ENCODE measurements at places on chromosomes 7 and 10.

GRCh38 chr7:141012044-141012685, 2.6 kb downstream of the MRPS33 start:
- DNase-seq: peak; percentile 55

DNA sequence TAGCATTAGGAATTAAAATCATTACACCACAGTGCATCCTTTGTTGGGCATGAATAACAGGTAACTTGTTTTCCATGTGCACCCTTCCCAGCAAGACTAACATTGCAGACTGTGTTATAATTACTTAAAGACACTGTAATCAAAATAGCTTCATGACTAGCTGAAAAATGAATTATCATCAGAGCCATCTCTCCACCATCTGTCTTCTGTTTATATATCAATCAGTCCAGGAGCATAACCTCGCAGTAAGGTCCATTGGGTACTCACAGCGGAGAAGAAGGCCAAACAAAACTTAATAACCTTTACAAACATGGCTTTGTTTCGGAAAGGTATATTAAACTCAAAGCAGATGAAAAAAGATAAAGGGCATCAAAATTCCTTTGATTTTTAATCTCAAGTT, 90.6 kb downstream of the ODAD2 start:
- DNase-seq: no peak

- no peak for DNase-seq
Measured at GRCh38 chr7:107469929-107470328, at the start of gene GPR22. TSS of gene GPR22 (plus strand) at chr7:107470057. CDS start at chr7:107474061, 4,004 bp downstream.

DNA sequence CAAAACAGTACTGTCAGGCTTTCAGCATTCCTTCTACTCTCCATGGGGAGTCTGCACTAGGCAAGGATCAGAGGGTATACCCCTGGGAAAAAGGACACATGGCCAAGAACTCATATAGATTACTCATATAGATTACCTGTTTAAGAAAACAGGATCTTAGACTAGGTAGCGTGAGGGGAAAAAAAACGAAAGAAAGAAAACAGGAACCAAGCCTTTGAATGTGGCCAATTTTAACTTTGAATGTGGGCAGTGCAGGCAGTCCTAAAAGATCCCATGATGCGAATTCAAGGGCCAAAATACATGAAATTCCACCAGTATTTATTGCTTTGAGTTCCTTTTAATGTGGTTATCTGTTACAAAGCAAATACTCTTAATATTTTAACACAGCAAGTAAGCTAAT, 108.6 kb upstream of the TAC1 start:
- no peak for DNase-seq

DNA sequence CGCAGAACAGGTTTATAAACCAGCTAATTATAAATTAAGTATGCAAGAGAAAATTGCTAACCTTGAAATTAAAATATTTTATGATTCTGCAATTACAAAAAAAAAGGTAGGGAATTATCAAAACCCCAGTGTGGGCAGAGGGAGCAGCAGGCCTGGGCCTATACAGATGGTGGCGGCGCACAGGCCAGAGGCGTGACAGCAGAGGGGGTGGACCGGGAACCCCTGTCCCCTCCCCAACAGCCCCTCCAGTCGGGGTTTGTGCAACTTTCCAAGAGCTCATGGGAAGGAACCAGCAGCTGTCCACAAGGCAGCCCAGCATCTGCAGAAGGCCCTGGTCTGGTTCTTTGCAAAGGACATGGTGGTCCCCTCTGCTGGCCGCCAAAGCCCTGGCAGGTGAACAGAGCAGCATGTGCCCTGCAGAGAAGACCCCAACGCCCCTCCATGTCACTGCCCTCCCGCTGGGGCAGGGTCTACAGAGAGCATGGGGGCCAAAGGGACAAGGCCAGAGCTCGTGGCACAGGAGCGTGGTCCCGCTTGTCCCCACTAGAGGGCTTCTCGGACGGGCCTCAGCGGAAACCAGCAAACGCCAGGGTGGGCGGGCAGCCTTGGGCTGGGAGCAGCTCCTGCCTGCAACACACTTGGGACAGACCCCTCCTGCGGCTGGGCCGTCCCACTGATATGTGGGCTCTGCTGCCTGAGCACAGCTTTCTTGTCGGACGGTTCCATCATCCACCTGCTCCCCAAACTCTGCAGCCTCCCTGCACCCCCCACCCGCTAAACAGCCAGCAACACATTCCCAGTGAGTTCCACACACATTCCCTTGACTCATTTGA, 75.1 kb downstream of the EBF3 start:
- DNase-seq: no peak

GRCh38 chr10:92689663-92690210, at the start of gene HHEX:
TSS of gene HHEX (plus strand) at chr10:92689955. CDS start at chr10:92689987, 32 bp downstream.
- DNase-seq: no peak

Measured in stimulated activated CD8-positive, alpha-beta memory T cell treated with anti-CD3 and anti-CD28 coated beads, Interleukin-4, amount 100 ng/mL, for 1 hour (primary cell).